ENCODE measurements at places on chromosomes 1 and 21.

GRCh38 chr1:225809842-225810578, at the start of gene EPHX1:
EPHX1 (plus strand) TSS chr1:225810124; CDS start chr1:225828730, 18,606 bp downstream.
- peak; percentile 78 for DNase-seq

DNA sequence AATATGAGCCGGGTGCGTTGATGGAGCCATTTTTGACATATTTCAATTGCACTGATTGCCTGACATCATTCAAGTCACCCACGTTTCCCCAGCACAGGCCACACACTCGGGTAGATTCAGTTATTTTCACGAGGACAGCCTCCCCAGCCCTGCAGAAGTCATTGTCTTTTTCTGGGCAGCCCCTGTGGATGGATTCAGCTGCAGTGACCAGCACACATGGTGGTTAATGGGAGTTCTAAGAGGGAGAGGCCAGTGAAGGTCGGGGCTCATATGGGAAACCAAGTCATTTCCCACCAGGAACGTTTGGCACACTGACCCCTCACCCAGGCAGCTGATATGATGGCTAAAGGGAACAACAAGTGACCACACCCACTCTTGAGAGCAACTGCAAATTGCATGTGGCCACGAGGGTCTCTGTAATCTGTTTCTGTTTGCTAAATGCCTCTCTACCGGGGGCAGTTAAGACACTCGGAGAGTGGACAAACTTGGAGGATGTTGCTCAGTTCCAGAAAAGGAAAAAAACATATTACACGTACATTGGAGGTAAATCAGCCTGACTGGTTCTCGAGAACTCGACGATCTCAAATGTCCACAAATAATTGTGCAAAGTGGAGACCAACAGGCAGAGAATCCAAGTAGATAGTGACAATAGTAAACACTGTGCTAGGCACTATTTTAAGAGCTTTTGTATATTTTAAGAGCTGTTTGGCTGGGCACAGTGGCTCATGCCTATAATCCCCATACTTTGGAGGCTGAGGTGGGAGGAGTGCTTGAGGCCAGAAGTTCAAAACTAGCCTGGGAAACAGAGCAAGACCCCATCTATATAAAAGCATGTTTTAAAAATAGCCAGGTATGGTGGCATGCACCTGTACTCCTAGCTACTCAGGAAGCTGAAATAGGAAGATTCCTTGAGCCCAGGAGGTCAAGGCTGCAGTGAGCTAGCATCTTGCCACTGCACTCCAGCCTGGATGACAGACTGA, 167.2 kb upstream of the IRF2BP2 start:
- no peak for DNase-seq

- no peak for DNase-seq
These were observed 82.4 kb downstream of the RGS21 start for GRCh38 chr1:192399161-192399560.

GRCh38 chr1:101139821-101140718, 96.7 kb upstream of the S1PR1 start:
- DNase-seq, result no peak

DNA sequence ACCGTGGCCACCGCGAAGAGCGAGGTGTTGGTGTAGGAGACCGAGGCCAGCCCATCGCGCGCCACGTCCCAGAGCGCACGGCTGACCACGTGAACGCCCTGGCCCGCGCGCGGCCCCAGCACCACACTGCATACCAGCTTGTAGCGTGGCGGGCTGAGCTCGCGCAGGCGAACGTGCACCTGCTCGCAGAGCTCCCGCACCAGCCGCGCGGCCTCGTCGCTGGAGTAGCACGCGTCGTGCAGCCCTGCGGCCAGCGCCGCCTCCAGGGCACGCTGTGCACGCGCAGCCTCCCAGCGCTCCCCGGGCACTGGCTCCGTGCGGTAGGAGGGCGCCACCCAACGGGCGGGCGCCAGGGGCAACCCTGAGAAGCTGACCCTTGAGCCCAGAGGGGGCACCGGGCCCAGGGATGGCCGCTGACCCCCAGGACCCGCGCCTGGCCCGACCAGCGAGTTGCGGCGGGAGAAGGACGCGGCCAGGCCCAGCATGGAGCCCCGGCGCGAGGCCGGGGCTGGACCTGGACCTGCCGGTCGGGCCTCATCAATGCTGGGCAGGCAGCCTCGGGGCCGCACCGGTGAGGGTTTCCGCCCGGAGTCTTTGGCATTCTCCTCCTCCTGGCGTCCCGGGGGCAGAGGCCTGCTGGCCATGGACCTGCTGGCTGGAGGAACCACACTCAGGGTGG, 987 bp downstream of the DYNLT4 start:
- no peak for DNase-seq

DNA sequence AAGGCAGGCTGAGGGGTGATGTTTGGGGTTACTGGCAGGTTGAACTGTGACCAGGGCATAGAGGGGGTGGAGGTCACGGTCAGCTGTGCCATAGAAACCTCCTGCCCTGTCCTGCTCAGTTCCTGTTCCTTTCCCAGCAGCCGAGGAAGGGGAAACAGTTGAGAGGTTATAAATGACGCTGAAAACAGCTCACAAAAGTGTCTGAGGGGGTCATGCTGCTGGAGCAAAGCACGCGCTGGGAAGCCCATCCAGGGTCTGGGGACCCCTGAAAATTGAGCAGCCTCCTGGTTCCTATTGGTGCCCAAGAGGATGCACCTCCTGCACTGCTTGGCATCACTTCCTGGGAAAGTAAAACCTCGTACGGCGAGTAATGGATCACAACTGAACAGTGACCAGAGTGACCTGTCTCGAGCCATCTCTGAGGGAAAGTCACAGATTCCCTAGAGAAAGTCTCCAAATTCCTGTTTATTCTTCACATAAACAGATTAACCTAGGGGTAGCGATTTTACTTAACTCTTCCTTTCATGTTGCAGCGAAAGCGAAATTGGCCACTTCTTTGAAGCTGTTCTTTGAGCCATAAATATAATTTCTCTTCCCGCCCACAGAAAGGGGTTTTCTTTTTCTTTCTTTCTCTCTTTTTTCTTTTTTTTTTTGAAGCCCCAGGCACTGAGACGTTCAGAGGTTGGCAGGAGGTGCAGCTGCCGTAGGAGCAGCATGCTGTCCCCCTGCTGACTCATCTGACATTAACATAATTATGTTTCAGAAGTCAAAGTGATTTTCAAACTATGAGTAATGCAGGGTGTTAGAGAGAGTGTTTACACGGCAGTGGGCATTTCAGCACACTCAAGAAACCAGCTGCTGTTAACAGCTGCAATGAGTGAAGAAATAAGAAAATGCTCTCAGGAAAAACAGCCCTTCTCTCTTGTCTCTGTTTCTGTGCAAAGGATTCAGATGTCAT, 41.8 kb upstream of the ATF3 start:
- DNase-seq, result peak; percentile 53

All from activated T-cell treated with anti-CD3 and anti-CD28 coated beads for 48 hours (primary cell).